ENCODE measurements at places on chromosomes 11 and 22.

GRCh38 chr11:76327756-76328388 lies 53.1 kb downstream of the THAP12 start:
- DNase-seq = no peak

- no peak for DNase-seq
These were observed 34.7 kb downstream of the USP35 start for GRCh38 chr11:78223320-78223954.

DNA sequence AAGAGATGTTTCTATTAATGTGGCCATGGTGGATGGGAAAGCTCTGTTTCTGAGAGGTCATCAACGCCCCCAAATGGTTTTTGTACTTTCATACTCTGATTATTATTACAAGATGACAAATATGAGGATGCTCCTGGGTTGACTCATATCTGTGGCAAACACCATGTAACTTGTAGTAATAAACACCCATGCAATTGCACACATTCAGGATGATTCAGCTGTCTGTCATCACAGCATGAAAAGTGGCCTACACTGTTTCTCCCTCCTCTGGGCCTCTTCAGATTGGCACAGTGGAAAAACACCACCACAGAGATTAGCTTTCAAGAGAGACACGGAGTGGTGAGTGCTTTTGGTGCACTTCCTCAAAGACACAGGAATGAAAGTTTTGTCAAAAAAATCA lies 85.4 kb downstream of the MTNR1B start:
- DNase-seq = no peak

DNA sequence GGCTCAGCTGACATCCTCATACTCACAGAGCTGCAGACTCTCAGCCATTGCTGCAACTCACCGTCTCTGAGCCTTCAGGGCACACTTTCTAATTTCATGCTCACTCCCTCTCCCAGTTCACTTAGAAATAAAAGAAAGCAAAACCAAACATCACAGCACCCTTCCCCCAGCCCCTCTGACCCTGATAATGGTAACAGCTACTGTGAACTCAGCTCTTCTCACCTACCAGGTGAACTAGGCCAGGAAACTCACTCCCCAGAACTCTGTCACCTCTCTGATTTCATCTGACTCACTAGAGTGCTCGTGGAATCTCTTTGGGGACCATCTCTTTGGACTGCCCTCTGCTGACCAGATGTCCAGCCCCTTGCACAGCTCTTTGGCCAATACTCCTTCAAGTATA lies 14.5 kb upstream of the PARVA start:
- DNase-seq = no peak

DNA sequence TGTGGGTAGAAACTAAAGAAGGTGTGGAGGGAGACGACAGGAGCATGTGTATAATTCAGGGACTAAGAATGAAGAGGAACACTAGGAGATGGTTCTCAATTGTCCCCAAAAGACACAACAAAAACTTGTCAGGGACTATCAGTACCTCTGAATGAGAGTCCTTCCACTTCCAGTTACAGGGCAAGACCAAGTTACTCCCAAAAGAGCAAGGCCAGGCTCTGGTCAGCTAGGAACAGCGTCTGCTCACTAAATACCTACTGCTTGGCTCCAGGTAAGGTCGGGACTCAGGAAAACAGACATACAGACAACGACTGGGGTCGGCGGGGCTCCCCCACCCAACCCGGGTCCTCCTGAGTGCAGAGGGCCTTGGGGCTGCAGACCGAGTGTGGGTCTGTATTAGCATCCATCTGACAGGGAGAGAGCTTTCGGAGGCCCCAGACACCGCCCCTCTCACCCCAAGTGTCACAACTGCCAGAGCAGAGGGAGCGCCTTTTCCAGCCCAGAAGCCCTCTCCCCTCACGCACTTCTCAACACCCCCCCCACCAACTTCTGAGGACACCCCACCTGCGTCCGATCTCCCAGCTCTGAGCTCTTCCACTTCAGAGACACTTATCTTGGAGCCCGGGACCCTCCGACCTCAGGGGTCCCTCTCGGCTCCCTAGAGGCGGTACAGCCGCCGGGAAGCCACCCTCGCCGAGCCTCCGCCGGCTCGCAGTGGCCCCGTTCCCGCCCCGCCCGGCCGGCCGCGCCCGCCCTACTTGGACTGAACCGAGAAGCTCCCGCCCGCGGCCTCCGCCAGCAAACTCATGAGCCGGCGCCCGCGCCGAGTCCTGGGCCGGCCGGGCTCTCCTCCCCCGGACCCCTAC lies 522 bp downstream of the RHOG start:
- DNase-seq = no peak

GRCh38 chr11:72328366-72329224 lies 84.6 kb upstream of the PHOX2A start:
- no peak for DNase-seq

- no peak for DNase-seq
These were observed 102.7 kb downstream of the NECTIN1 start for GRCh38 chr11:119626197-119626841.

- no peak for DNase-seq
These were observed 5.5 kb downstream of the MRGPRX2 start for GRCh38 chr11:19055016-19055415.

DNA sequence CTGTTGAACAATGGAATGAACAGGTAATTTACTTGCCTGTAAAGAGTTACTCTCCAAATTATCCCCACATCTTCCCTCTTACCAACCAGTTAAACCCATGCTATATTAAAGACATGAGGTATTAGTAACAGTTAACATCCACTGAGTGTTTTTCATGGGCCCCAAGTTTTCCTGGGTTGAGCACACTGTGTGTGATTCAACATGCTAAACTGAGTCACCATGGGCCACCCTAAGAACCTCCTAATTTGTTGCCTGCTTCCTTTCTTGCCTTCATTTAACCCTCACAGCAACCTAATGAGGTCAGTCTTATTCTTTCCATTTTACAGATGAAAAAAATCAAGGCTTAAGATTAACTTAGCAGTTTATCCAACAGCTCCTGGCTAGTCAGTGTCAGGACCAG lies 51.0 kb downstream of the GALNT18 start:
- no peak for DNase-seq

GRCh38 chr11:17873586-17873985 lies 139.0 kb downstream of the KCNC1 start:
- DNase-seq = no peak

DNA sequence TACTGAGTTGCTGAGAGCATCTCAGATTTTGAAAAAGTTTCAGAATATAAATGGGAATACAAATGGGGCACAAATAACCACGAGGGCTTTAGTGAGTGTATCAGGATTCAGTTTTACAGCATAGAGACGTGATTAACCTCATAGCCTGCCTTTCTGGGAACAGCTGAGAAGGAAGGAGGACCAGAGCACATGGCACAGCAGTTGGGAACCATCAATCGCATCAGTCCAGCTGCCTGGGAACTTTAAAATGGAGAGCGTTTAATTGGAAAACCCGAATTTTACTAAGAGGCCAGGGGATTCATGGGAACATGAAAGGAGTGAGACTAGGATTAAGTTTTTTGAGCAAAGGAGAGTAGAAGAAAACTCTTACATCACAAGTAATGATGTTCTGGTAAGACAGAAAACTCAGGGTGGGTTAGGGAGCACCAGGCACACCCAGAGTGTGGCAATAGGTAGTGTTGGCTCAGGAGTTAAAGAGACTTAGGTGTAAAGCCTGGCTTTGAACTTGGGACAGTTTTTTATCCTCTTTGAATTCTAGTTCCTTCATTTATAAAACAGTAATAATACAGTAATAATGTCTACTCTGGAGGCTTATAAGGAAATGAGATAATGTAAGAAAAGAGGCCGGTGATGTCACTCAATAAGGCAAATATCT lies 40.2 kb downstream of the FZD4 start:
- no peak for DNase-seq

DNA sequence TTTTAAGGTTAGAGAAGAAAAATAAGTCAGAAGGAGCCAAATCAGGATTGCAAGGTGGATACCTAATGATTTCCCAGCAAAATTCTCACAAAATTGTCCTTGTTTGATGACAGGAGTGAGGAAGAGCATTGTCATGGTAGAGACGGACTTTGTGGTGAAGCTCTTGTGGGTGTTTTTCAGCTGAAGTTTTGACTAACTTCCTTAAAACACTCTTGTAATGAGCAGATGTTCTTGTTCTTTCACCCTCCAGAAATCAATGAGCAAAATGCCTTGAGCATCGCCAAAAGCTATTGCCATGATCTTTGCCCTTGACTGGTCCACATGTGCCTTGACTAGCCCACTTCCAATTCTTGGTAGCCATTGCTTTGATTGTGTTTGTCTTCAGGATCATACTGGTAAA lies 20.0 kb downstream of the CALCB start:
- DNase-seq = no peak

DNA sequence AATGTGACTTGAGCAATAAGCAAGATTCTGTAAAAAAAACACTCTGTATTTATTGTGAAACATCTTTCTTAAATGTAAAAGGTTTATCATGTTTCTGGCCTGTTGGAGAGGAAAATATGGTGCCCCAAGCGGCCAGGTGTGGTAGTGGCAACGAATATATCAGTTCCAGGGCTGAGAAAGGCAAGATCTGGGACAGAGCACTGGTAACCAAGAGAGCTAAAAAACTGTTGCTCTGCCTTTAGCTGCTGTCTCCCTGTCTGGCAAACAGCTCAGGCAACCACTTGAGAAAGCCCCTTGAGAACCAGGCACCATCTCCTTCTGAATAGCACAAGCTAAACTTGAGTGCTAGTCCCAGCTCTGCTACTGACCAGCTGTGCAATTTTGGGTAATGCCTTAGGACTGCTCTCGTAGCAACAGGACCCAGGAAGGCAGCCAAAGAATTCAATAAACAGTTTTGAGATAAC lies 129.9 kb downstream of the KCNC1 start:
- DNase-seq = no peak

- DNase-seq = no peak
These were observed 39.1 kb upstream of the CREB3L1 start for GRCh38 chr11:46238078-46238966.

- no peak for DNase-seq
These were observed 20.0 kb upstream of the PARVB start for GRCh38 chr22:44004104-44004460.

DNA sequence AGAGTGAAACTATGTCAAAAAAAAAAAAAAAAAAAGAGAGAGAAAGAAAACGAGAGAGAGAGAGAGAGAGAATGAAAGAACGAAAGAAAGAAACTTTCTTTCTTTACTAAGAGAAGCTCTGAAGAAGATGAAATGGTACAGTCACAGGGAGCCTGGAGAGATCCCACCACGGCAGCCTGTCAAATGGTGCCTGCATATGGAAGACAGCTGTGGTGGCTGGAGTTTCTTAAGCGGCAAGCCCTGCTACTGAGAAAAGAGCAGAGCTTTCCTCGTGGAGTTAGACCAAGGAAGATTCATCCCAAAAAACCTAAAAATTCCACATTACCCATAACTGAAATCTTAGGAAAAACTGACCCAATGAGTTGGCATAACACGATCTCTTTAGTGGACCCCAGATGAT lies 66.7 kb downstream of the MICAL3 start:
- no peak for DNase-seq

GRCh38 chr11:96045622-96046456 lies 121.9 kb upstream of the MTMR2 start:
- no peak for DNase-seq

- no peak for DNase-seq
These were observed 818.8 kb upstream of the CHORDC1 start for GRCh38 chr11:91041626-91042025.

DNA sequence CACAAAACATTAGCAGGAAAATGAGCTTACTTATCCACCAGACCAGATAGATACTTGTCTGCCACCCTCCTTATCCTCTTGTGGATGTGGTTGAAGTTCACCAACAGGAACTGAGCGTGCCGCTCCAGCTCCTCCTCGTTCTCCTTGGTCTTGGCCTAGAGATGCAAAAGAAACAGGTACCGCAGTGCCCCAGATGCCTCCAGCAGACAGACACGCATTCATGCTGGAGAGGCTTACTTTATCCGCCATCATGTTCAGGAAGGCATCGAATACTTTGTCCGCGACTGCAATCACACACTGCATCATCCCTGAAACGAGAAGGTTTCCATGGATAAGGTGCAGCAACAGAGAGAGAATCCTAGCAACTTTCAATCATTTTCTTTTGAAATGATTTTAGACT lies 21.0 kb upstream of the SERPIND1 start:
- no peak for DNase-seq

- DNase-seq = no peak
These were observed 1.4 kb downstream of the TMEM9B start for GRCh38 chr11:8962841-8963240.

DNA sequence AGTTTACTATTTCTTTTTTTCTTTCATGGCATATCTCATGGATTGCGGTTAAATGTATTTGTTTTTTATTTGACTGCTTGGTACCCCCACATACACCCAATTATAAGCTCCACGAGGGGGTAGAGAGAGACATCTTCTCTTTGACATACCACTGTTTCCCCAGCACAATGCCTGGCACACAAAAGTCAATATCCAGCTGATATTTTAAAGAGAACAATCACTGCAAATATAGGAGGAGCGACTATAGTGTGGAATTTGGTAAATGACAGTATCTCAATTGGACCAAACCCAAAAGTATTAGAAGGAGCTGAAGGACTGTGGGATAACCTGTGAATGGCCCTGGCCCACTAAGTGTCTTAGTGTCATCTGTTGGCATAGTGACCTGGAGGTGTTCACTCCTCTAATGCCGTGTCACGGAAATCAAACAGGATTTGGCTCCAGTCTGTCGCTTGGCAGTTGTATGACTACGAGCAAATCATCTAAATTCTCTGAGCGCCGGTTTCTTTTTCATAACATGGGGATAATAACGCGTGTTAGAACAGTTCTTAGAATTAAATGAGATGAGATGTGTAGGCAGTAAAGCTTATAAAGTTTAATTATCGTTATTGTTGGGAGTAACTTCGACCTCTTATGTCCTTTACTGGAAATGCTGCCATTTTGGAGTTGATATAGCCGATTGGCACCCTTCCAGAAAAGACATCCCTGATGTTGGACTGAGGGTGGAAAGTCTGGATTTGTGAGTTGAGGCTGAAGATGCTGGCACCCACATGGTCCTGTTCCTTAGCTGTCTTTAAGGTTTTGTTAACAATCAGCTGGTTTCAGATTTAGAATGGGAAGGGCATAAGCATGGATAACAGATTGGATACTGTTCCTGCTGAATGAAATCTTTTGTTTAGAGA lies 144.5 kb downstream of the DBX1 start:
- no peak for DNase-seq

- no peak for DNase-seq
These were observed 428 bp downstream of the CDKN1C start for GRCh38 chr11:2885017-2885677.

DNA sequence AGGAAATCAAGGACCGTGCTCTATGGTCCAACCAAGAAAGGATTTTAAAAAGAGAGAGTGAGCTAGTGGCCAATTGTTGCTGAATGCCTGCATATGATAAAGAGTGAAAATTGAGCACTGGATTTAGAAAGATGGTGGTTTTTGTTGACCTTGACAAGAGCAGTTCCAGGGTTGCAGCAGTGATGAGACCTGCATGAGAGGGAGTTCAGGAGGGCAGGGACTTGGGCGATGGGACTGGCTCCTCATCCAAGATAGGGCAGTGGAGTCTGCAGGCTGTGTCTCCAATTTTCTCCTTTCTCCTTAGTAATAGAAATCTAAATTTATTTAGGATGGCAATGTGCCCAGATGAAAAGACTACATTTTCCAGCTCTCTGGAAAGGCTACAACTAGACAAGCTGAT lies 94.0 kb upstream of the B3GAT1 start:
- no peak for DNase-seq

- DNase-seq = no peak
These were observed 733.5 kb upstream of the CCDC90B start for GRCh38 chr11:84019571-84020194.

Measured in NCI-H1436 treated with DMSO at 0.1 percent for 48 hours (cell line).